GM23248 (cell line): ENCODE measurements at places on chromosomes 16 and 17.

GRCh38 chr17:73947281-73947965 is 256.1 kb upstream of the RPL38 start:
- DNase-seq: no peak

DNA sequence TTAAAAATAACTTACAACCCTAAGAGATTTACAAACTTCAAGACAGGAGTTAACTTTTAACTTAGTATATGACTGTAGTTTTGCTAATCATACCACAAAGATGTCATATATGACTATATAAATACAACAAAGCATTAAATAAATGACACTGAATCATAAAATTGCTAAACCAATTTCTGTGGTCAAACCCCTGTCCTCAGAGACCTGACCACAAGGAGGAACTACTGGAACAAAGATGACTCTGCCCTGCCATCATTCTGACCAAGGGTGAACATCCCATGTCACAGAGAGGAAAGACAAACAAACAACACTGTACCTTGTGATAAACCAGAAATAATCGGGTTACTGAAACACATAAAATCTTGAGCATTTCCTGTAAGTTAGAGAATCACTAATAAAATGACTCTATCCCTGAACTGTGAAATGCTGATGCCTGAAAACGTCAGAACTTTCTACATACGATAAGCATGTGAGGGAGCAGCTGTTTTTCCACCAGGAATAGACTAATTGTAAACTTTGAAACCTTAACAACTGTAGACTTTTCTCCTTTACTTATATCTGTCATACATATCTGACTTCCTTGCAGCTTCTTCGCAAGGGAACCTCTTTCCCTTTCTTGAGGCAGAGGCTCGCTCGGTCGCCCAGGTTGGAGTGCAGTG is 47.9 kb downstream of the WDR59 start:
- peak; percentile 84 for DNase-seq

DNA sequence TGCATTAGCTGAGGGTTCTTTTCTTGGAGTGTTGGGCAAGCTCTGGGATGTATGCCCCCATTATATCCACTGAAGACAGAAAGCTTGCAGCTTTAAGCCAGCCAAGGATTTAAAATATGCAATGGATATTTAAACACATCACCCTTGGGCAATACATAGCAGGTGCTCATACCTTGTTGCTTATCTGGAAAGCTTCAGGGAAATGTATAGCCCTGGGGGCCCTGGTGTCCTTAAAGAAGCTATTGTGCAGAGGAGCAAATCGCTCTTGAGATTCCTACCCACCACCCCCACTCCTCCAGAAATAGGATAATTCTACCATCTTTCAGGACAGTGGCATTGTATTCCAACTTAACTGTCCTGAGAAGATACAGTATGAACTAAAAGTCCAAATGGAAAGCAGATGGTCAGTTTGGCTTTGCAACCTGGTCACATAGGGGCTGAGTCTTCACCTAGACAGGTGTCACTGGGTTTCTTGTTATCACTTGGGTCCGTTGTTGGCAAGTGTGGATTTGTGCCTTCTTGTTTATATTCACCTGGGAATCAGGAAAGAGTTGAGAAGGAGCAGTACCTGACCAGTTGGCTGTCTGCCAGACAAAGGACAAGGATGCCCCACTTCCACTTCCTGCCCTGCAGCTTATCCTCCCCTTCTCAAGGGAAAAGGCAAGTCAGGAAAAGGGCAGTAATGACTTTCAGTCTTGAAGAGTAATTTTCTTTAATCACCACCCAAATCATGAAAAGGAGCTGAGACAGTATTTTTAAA is 3.4 kb downstream of the ANKRD40CL start:
- DNase-seq: no peak

DNA sequence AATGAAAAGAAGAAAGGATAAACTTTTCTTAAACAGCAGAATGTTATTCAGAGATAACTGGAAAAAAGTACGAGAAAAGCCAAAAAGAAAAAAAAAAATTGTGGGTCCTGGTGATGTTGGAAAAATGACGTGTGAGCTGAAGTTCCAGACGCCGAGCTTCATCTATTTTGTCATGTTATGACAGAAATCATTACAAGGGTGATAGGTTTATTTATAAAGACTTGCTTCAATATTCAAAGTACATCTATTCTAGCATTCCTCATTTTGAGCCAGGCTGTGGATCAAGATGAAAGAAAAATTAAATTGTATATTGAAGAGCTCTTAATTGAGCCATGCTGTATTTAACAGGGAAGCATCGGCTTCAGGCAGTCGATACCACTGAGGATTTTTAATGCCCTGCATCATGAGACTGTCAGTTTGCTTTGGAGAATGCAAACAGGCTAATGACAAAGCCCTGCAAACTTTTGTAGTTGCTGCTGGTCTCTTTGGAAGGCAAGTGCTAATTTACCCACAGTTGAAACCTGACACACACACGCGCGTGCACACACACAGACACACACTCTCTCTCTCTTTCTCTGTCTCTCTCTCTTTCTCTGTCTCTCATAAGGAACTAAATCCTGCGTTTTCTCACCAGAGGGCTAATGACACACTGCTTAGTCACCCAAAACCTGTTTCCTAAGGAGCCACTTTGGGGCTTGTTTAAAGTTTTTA is 110.7 kb downstream of the WWOX start:
- DNase-seq: peak; percentile 51

GRCh38 chr16:28304214-28304613 is 11.9 kb downstream of the SBK1 start:
- peak; percentile 48 for DNase-seq

DNA sequence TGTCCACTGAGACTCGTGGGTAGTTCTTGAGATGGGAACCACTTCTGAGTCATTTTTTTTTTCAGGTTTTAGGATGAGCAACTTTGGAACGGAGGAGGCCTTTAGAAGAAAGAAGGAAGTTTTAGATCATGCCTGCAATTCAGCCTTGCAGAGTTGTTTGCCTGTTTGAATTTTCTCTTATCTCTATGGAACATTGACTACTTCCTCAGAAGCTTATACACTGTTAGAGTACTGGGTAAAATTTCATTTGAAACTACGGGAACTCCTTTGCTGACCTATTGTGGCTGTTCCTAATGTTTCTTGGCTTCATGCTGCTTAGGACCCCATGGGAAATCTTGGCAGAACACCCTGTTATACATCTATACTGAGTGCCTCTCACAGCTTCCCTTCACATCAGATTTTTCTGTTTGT is 70.8 kb downstream of the MAP2K6 start:
- peak; percentile 28 for DNase-seq

DNA sequence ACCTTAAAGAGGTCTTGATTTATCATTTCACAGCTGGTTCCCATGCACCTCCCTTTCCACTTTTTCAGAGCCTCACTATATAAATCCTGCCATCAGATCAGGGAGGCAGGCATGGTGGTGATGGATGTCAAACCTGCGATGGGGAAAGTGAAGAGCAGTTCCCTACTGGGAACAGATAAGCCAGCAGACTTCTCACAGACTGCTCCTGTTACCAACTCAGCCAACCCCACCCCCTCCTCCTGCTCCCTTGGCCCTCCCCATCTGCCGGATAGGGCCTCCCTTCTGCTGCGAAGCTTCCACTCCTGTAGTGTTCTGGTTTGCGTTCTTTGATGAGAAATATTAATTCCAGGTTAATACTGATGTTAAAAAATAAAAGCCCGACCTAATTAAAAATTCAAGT is 232.1 kb downstream of the STX8 start:
- no peak for DNase-seq

GRCh38 chr16:24273508-24274182 is 17.5 kb downstream of the CACNG3 start:
- DNase-seq: peak; percentile 46

GRCh38 chr17:39352511-39352910 is 48.9 kb downstream of the FBXL20 start:
- peak; percentile 30 for DNase-seq

DNA sequence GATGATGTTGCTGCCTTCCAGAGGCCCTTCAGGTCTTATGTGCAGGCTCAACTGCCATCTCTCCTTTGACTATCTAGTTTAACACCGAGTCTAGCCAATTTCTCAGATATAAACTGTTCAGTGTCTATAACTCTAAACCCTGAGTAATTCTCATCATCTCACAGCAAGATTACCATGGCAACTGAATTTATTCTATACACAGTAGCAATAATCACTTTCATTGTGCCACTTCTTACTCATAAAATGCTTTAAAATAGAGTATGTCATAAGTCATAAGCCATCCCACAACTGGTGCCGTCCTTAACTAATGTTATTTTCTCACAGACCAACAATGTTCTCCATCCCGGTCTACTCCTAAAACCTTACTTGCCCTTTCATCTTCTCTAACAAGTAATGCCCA is 45.0 kb downstream of the SYNRG start:
- DNase-seq: peak; percentile 17

GRCh38 chr17:8118769-8119580 is 661 bp upstream of the ALOXE3 start:
- peak; percentile 92 for DNase-seq

GRCh38 chr17:12078791-12079190 is 58.1 kb downstream of the MAP2K4 start:
- DNase-seq: peak; percentile 71

- DNase-seq: no peak
Observed at GRCh38 chr17:72479113-72479512, 358.3 kb downstream of the SOX9 start.

DNA sequence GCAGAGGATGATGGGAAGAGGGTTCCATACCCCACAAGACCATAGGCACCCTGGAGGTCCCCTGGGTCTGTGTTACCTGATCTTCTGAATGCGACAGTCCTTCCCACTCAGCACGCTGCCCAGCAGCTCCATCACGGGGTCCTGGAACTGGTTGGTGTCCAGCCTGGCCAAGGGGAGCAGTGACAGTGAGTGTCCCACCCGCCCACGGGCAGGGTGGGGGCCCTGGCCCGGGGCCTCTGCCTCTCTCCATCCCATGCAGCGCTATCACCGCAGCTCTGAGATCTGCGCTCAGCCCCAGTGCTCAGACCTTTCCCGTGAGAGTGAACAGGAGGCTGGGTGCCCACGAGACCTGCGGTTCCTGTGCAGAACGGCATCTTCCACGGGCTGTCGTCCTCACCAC is 15.6 kb downstream of the NLRC3 start:
- no peak for DNase-seq

GRCh38 chr16:77594799-77595596 is 127.3 kb upstream of the NUDT7 start:
- no peak for DNase-seq

- DNase-seq: no peak
Observed at GRCh38 chr16:974001-974601, 3.3 kb upstream of the LMF1 start.

DNA sequence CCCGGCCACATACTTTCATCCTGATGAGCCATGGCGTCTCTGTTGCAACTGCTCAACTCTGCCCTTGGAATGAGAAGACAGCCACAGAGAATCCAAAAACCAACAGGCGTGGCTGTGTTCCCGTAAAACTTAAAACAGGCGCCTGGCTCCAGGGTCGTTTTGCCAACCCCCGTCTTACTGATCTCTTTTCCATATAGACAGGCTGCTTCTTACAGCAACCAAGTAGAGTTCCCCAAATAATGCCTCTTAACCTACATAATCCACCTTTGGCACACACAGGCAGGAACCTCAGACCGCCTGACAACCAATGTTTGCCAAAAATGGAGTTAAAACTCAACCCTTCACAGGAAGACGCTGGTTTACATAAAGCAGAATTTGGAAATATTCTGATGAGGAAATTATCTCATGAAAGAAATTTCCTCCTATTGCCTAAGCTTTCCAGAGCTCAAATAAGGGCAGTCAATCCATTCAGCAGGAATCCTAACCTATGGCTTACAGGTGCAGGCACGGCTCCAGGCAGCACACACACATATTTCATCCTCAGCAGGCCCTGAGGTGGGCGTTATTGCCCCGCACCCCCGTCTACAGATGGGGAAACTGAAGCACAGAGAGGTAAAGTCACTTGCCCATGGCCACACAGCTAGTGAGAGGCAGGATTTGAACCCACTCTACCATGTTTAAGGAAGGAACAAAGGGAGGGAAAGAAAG is 35.8 kb downstream of the LITAF start:
- no peak for DNase-seq

- peak; percentile 92 for DNase-seq
Observed at GRCh38 chr17:72590382-72590781, 469.6 kb downstream of the SOX9 start.

DNA sequence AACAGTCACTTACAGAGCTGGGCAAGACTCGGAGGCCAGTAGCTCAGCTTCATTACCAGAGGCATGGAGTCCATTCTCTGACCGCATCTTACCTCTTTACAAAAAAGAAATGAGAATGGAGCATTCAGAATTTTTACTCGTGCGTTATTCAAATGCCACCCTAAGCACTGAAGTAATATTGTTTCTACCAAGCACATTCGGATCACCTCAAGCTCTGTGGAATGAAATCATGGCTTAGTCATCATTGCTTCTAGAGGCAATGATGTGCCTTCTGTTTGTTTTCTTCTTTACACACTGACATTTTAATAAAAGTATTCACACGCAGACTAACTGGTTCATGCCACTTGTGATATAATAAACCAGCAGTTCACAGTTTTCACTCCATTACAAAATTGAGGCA is 206.8 kb downstream of the PHKB start:
- DNase-seq: no peak

DNA sequence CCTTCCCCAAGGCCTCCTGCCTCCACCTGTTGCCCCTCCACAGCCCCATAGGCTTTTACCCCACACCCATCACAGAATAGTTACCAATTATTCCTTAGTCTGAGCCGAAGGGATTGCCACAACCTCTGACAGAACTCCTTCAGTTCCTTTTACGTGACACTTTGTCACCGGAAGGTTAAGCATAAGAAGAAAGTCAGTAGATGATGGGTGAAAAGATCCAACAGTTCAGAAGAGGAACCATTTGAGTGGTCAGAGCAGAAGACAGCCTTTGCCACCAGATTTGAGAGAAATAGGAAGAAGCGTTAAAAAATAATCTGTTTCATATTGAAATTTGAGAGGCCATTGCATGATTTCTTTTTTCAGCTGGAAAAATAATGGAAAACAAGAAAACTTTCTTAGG is 1.2 kb downstream of the SRR start:
- DNase-seq: no peak

DNA sequence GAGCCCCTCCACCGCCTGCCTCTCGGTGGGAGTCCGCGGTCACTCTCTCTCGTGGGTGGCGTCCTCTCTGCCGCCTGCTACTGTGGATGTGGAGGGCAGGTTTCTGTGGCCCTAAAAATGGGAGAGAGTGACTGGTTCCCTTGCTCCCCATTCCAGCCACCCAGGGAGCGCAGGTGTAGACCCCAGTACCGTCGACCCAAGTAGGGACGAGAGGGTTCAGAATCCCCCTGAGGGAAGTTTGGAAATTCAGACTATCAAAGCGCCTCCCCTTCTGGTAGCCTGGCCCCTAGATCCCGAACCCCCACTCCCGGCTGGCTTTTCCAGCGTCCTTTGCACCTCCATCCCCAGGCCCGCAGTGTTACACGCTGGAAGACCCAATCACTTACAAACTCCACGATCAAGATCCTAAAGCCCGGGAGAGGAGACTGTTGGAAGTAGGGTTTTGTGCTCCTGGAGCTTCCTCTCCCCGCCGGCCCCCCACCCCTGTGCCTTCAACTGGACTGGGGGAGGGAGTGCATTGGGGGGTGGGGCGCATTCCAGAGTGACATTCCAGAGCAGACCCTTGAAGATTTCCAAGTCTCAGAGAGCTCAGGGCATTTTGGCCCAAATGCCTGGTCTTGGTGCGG is 991 bp downstream of the GPRC5C start:
- no peak for DNase-seq
